ENCODE measurements at places on chromosomes 1 and 21.
A peak's percentile ranks its signal among the peaks of the same experiment; 100 is the strongest.

- DNase-seq: no peak
These were observed 215.3 kb downstream of the SDCCAG8 start for GRCh38 chr1:243471026-243471685.

- DNase-seq: no peak
These were observed 61.7 kb downstream of the XCL2 start for GRCh38 chr1:168482106-168482505.

- DNase-seq: peak; percentile 97
These were observed 49.3 kb downstream of the ADAMTS1 start for GRCh38 chr21:26795866-26796329.

DNA sequence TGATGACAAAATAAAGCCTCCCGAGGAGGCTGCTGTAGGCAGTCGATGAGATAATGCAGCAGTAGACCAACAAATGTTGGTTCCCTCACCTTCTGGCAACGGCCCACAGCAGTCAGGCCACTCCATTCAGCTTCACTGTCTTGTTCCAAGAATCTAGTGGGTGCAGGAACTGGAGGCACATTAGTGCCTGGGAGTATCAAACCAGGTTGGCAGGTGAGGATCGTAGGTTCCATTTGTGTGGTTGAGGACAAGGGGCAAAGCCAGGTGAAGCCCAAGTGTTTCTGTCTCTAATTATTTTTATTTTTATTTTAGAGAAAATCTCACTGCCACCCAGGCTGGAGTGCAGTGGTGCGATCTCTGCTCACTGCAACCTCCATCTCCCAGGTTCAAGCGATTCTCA is 13.3 kb downstream of the FBXO2 start:
- no peak for DNase-seq

- DNase-seq: no peak
These were observed 150.1 kb downstream of the KCNJ6 start for GRCh38 chr21:37766129-37766528.

GRCh38 chr1:43381612-43382011 is 8.0 kb downstream of the MED8 start:
- DNase-seq: no peak

DNA sequence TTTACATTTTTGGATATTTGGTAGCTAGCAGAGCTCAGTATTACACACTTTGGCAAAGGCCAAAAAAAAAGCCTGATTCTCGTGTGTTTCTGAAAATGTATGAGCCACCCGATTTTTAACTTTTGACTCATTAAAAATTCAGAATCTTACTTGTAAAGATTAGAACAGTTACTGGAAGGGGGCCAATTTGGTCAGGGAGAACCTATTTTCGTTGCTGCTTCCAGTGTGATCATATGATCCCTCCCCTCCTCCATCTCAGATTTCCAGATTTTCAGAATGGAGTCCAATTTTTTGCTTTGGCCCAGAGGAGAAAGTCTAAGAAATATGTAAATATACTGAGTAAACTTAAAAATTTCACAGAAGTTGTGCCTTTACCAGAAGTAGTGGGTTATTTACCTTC is 3.2 kb upstream of the OR2AK2 start:
- DNase-seq: no peak

- DNase-seq: no peak
These were observed 58.1 kb upstream of the STUM start for GRCh38 chr1:226490426-226490809.

- DNase-seq: no peak
These were observed 113.5 kb upstream of the CD34 start for GRCh38 chr1:208024406-208024805.

GRCh38 chr1:4072481-4073153 is 172.5 kb upstream of the C1orf174 start:
- DNase-seq: no peak

GRCh38 chr1:202210385-202210784 is 16.8 kb downstream of the LGR6 start:
- no peak for DNase-seq

GRCh38 chr1:86110451-86111129 is 46.0 kb downstream of the COL24A1 start:
- DNase-seq: no peak

DNA sequence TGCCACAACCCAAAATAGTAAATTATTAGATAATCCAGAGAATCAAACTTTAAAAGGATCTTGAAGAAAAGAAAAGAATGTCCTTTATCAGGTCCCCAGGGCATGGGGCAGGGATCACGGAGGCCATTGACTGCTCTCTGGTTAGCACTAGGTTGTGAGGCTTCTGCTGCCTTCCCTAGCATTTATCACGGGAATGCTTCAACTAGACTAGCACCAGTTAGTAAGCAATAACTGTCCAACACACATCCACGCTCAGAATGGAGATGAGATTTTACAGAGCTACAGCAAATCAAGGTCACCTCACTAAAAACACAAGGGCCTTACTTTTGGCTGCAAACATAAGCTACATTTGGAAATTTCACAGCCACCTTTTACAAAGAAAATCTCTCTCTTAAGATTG is 304.0 kb downstream of the NFIA start:
- no peak for DNase-seq

- DNase-seq: no peak
These were observed 36.5 kb upstream of the BARHL2 start for GRCh38 chr1:90753556-90753955.

DNA sequence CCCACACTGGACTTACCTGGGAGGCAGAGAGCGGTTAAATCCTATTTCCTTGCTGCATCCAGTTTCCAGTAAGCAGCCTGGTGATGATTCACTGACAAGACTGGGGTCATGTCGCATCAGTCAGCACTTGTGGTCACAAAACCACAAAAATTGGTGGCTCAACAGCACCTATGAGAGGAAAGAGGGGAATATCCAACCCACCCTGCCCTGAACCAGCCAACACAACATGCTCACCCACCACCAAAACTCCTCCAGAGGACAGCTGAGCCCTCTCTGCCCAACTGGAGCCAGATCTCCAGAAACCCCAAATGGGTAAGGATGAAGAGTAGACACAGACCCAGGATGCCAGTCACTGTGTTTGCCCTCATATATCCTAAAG is 64.0 kb downstream of the CD46 start:
- DNase-seq: no peak

DNA sequence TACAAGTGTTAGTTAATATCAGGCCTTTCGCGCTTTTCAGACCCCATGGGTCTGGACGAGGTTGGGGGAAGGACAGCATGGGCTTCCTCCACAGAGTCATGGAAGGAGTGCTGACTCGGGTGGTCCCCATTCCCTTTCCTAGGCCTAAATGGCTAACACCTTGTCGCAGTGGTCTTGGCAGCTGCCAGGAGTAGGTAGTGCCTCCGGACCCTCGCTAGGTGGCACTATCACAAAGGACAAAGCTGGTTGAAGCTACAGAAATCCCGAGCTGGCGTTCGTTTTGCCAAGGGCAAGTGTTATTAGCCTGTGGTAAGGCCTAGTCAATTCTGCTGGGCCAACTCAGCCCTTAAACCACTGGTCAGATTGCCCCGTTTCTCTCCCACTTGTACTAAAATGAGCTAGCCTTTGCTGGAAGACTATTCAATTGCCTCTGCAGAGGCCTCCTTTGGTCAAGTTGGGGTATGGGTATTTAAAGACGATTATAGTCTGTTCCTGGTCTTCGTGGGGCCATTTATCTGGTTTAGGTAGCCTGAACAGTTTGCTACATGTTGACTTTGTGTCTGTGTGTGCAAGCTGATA is 1.1 kb upstream of the UBE2Q1 start:
- DNase-seq: peak; percentile 54

DNA sequence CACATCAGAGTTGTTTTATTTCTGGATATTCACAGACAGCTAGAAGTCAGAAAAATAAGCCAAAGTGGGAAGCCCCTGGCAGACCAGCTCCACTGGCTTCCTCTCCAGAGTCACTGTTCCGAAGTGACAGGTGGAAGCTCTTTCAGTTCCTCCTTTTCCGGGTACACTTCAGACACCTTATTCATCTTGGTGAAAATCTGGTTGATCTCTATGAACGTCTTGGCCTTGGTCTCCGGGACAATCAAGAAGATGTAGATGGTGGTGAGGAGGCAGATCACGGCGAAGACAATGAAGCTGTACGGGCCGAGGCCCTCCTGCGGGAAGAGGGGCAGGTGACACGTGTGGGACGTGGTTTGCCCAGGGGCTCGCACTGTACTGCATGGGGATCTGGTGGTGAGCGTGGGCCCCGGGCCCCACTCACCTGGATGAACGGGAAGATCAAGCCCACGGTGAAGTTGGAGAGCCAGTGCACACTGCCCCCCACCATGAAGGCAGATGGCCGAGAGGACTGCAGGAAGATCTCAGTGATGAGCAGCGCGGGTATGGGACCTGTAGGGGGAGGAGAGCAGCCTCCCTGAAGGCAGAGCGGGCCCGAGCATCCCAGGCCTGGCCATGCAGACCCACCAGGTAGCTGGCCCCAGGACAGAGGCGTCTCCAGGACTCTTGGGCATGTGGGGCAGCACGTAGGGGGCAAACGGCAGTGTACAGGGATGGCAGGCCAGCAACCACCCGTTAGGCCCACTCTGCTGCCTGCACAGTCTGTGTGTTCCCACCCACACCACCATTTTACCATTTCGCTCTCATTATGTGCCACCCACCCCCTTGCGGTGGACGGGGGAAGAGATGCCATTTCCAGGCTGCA is 11.5 kb upstream of the SLC2A7 start:
- no peak for DNase-seq

GRCh38 chr1:110636149-110636935 is 30.2 kb upstream of the KCNA2 start:
- DNase-seq: no peak

DNA sequence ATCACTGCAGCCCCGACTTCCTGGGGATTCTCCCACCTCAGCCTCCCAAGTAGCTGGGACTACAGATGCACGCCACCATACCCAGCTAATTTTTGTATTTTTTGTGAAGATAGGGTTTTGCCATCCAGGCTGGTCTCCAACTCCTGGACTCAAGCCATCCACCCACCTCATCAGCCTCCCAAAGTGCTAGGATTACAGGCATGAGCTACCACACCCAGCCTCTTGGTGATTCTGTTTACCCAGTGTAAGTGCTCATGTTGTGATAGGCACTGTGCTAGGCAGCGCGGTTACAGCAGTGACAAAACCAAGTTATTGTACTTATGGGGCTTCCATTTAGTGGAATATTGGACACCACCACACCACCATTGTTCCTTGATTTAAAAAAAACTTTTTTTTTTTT is 9.7 kb upstream of the STX12 start:
- DNase-seq: no peak

DNA sequence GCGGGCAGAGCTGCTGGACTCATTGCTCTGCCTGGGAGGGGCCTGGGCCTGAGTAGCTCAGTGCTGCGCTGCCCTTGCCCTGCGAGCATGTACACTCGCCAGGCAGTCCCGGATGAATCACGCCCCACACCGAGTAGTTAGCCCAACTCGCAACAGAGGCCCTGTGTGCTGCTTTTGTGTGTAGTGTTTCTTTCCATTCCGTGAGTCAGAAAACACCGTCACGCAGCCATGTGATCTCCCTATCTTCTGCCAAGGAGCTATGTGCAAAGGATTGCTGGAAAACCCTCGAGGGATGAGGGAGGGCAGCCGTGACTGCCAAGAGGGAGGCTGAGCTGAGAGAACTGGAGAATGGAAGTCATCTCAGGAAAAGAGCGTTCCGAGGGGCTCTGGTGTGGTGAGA is 37.3 kb downstream of the NENF start:
- DNase-seq: peak; percentile 42

Measured in AG04449 (cell line).